Stimulated activated CD8-positive, alpha-beta memory T cell treated with anti-CD3 and anti-CD28 coated beads, Interleukin-15, amount 100 ng/mL, for 48 hours (primary cell): ENCODE measurements at places on chromosomes 3 and 15.

DNA sequence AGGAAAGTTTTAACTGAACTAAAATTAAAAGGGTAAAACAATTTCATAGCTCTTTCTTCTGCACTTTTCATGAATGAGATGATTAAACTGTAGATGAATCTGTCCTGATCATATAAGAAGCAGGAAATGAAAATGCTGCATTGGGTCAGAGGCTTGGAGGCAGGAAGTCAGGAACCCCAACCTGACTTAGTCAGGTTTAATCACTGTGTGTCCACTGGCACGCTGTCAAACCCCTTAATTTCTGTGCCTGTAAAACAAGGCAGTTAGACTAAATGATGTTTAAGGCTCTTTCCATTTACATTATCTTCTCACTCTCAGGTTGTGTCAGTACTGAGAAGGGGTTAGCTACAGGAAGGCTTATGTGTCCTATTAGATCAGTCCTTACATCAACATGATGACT is 193.3 kb upstream of the TTC14 start:
- no peak for DNase-seq

- DNase-seq: no peak
Observed at GRCh38 chr3:145915787-145916186, 245.2 kb downstream of the PLOD2 start.

DNA sequence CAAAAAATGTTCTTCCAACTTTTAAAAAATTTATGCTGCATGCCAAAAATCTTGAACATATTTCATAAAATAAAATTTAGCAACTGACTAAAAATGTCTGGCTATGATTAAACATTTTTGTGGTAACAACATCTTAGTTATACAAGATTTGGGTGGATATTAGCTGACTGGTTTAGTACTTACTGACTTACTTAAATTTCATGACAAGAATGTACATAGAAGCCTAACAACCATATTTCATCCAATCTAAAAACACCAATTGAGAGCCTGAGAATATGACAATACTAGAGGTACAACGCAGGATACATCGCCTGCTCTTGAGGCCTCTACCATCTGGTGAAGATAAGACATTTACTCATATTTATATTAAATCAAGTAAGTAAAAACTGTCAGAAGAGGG is 34.6 kb downstream of the GNB4 start:
- no peak for DNase-seq

DNA sequence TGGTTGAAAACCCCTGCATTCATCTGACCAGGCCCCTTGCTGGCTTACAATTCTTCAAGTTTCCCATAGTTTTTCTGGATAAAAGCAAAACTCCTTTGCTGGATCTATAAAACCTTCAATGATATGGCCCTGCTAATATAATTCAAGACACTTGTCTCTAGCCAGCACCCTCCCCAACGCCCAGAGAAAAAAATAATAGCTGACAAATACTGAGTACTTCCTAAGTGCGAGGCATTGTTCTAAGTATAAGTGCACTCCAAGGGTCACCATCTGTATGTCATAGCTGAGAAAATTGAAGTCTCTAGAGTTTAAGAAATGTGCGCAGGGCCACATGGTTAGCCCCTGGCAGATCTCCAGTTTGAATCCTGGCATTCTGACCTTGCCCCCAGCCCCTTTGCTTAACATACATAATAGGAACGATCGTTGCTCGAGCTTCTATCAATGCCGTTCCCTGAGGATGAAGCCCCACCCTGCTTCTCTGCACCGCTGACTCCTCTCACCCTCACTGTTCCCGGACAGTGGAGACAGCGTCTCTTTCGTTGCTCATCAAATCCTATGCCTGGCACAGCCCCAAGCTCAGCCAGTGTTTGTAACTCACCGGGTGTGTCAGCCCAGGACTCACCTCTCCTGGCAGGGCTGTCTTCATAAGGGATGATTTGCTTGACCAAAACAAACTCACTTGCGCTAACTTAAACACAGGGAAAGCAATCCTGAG is 377.1 kb upstream of the PROK2 start:
- DNase-seq: no peak

- no peak for DNase-seq
Observed at GRCh38 chr15:39845582-39845981, 62.9 kb upstream of the FSIP1 start.
